Heart right ventricle (tissue), 16 donors: ENCODE measurements at places on chromosomes 1 and 21. TPM values are rescaled to one million over a fixed set of nuclear protein-coding genes. Genes with fewer than 3 reads are reported as not detected.

DNA sequence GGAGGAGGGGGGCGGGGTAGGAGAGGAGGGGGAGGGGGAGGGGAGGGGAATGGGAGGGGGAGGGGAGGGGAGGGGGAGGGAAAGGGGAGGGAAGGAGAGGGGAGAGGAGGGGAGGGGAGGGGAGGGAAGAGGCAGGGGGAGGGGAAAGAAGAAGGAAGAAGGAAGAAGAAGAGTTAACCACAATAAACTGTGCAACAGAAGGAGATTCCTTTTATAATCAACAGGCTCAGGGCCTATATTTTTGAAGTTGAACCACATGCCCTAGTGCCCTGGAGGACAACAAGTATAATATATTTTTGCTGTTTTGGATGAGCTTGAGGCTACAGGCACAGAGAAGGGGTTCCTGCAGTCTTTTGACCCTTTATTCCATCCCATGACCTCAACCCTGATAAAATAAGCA, 228.2 kb upstream of the IRF2BP2 start:
- no peak for DNase-seq

- DNase-seq = no peak
Measured at GRCh38 chr1:68490046-68490651, 6.7 kb downstream of the DEPDC1 start.

- no peak for DNase-seq
Measured at GRCh38 chr1:161374373-161374772, 6.7 kb upstream of the CFAP126 start.

GRCh38 chr1:79716447-79716846, 709.9 kb upstream of the ADGRL4 start:
- no peak for DNase-seq

Gene LRRC39
- total RNA-seq = 112 TPM
